Thoracic aorta (tissue), 2 donors: ENCODE measurements at places on chromosomes 13 and 19. TPM values are rescaled to one million over a fixed set of nuclear protein-coding genes. Genes with fewer than 3 reads are reported as not detected.

GRCh38 chr13:88097541-88097940 is 426.4 kb downstream of the SLITRK5 start:
- no peak for DNase-seq

Gene WTIP
- total RNA-seq, result 175 TPM

DNA sequence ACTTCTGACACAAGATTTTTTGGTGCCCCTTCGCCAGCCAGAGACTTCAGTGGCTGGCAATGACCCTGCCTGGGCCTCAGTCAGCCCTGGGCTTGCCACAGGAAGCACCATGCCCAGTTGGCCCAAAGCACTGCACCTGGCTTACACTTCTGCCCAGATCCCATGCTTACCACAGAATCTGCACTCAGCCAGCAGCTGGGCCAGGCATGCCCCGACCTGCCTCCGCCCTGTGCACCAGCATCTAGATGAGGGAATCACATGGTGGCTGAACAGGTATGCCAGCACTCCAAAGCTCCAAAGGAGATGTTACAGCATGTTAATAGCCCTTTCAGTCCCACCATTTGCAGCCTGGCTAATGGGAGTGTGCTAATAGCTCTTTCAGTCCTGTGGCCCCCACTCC is 690.9 kb downstream of the SLITRK6 start:
- no peak for DNase-seq

Gene SYNGR4
- not detected for total RNA-seq

Gene OLFM4
- total RNA-seq, result 1.2 TPM

Gene TINCR
- total RNA-seq, result 2.0 TPM

DNA sequence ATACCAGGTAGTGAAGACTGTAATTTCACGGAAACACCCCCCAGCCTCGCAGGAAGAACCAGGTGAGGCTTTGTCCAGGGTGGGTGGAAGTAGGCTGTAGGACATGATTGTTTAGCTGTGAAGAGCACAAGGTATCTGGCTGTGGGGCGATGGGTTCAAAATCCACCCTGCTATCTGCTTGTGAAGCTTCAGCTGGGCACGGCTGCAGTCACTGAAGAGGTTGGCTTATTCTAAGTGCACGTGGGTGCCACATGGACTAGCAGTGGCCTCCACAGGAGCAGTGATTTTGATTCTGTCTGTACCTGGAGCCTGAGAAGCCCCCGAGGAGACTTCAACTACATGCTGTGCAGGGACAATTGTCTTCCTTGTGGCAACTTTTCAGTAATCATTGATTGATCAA is 254.1 kb downstream of the FGF9 start:
- no peak for DNase-seq

DNA sequence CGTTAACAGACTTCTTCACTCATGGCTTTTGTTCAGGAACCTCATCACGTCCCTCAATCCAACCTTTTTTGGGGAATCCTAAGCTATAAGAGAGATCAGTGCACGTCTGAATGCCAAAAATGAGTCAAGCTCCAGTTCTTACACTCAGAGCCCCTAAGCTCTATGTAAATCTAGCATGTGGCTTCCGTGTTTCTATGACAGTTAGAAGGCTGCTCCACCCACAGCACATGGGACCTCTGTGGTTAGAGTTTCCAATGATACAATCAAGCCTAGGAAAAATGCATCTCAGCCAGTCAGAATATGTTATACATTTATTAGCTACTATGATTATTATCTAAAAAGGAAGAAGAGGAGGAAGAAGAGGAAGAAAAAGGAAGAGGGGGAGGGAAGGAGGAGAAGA is 135.9 kb downstream of the ENOX1 start:
- DNase-seq, result no peak
